ENCODE measurements at places on chromosomes 1 and 21.

DNA sequence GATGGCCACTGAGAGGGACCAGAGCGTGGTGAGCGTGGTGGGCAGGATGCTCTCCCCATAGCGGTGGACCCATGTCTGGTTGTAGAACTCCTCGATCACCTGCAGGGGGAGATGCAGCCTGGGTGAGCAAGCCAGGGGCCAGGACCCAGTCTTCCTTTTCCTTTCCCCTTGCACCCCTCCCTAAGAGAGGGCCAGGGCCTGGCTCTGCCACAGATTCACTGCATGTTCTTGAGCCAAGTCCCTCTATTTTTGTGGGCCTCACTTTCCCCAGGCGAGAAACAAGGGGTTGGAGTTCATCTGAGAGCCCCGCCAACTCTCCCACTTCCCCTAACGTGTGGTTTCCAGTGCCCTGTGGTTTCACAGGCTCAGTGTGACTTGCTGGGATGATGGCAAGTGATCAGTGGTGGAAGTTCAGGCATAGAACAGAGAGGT is 27.5 kb downstream of the SLC2A1 start:
- peak; percentile 41 for DNase-seq

DNA sequence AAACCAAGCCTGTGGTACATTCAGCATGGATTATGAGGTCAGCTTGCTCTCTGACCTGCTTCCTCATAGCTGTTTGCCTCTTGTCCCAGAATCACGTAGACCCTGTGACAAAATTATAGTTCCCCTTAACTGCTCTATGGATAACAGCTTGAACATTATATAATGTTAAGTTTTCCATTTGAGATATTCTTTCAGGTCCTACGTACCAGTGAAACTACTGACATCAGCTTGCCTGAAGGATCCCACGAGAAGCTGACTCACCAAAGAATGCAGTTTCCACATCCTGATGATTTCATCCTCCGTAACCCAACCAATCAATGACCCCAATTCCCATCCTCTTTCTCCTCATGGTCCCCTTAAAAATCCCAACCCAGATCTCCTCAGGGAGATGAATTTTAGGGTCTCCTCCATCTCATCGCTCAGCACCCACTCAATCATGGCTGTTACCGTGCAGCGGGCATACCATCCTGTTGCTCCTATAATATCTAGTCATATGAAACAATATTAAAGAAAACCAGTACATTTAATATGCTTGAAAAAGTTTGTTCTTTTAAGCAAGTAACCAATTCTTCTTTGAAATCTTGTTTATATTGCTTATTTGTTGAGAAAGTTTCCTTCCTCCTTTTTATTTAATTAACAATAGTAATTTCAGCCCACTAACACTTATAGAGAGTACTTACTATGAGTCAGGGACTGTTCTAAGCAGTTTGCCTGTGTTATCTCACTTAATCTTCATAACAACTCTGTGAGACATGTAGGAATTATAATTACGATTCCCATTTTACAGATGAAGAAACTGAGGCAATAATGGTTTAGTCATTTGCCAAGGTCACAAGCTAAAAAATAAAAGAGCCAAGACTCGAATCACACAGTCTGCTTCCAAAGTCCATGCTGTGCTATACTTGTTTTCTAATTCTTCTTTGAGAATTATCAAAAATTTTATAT is 27.4 kb downstream of the CHML start:
- DNase-seq = no peak

- DNase-seq = no peak
Measured at GRCh38 chr1:73472810-73473209, 725.2 kb downstream of the LRRIQ3 start.

GRCh38 chr1:225897595-225898514 is 8.9 kb upstream of the LEFTY1 start:
- DNase-seq = peak; percentile 61

GRCh38 chr21:19830446-19830845 is 1167.8 kb upstream of the NCAM2 start:
- no peak for DNase-seq

All from naive thymus-derived CD8-positive, alpha-beta T cell (primary cell).